ENCODE measurements at places on chromosomes 1 and 21. TPM values are rescaled to one million over a fixed set of nuclear protein-coding genes. Genes with fewer than 3 reads are reported as not detected.

- H3K27me3 ChIP-seq, result no peaks in the 10 kb centered on the region
- no peaks in the 10 kb centered on the region for H3K4me1 ChIP-seq
- H3K27ac ChIP-seq, result no peak overlapping the region
- no peaks in the 10 kb centered on the region for H3K36me3 ChIP-seq
- H3K4me3 ChIP-seq, result no peak overlapping the region
- DNase-seq, result no peak
These were observed 11.6 kb upstream of the BSDC1 start for GRCh38 chr1:32405672-32406467.

DNA sequence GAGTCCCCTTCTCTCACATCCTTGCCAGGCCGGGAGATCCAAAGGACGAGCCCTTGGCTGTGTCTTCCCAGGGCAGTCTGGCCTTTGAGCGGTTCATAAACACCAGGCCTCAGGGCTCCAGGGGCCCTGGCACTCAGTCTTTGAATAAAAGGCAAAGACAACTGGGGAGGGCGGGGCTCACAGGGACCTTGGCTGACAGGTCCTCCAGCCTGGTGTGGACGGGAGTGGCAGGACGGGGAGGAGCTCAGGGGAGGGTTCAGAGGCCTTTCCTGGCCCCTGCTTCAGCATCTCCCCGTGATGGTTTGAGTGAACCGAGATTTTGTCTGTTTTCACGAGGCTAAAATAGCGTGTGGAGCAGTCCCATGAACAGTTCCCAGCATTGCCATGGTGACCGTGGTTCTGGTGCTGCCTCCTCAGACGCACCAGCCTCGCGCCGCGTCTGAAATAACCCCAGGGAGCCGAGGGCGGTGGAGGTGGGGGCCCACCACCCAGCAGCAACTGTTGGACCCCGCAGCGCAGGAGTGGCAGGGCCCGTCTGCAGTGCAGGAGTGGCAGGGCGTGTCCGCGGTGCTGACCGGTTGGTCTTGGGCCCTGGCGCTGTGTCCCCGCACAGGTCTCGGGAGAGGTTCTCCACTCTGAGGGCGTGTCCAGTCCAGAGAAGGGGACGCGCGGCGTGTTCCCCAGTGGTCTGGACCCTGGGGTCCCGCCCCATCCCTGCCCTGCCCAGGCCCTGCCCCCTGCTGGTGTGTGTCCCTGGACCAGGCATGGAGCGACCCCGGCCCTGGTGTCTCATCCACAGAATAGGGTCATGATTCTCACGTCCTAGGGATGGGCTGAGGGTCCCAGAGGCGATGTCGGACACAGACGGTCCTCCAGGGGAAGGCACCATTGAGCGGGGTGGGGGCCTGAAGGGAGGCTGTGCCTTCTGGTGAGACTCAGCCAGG lies 7.1 kb upstream of the PRKCZ start:
- no peak overlapping the region for H3K4me3 ChIP-seq
- no peak overlapping the region for H3K27ac ChIP-seq
- no peak for DNase-seq
- H3K27me3 ChIP-seq, result no peaks in the 10 kb centered on the region
- no peaks in the 10 kb centered on the region for H3K36me3 ChIP-seq

- no peaks in the 10 kb centered on the region for H3K36me3 ChIP-seq
- H3K4me3 ChIP-seq, result no peak overlapping the region
- H3K27me3 ChIP-seq, result no peaks in the 10 kb centered on the region
- DNase-seq, result peak; percentile 61
These were observed 3.1 kb downstream of the PADI1 start for GRCh38 chr1:17207966-17208418.

DNA sequence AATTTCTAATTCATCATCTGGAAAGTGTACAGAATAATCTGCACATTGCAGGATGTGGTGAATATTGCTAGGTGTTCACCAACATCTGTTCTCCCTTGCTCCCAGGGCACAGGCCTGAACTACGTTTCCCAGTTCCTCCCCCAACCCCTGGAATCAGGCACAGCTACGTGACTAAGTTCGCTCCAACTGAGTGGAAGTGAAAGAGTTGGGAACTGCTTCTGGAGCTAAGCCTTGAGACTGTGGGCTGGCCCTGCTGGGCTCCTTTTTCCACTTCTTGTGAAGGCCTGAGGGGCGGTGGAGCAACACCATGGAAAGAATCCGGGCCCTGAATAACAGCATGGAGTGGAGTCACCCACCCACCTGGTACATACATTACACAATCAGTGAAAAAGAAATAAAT lies 534.6 kb downstream of the SMYD3 start:
- H3K27me3 ChIP-seq, result no peaks in the 10 kb centered on the region
- H3K4me3 ChIP-seq, result no peak overlapping the region
- no peak overlapping the region for H3K27ac ChIP-seq
- no peaks in the 10 kb centered on the region for H3K4me1 ChIP-seq

- H3K36me3 ChIP-seq, result no peaks in the 10 kb centered on the region
- H3K4me1 ChIP-seq, result 0 out of 2 replicates have a peak, but pooled peaks cover 4% of the 10 kb centered on the region
- H3K27me3 ChIP-seq, result no peaks in the 10 kb centered on the region
- no peak overlapping the region for H3K27ac ChIP-seq
These were observed 17.8 kb upstream of the LRRC47 start for GRCh38 chr1:3814065-3814464.

GRCh38 chr1:4005431-4005830 lies 105.4 kb upstream of the C1orf174 start:
- H3K27ac ChIP-seq, result no peak overlapping the region
- H3K4me3 ChIP-seq, result no peak overlapping the region
- H3K36me3 ChIP-seq, result no peaks in the 10 kb centered on the region
- no peaks in the 10 kb centered on the region for H3K27me3 ChIP-seq

DNA sequence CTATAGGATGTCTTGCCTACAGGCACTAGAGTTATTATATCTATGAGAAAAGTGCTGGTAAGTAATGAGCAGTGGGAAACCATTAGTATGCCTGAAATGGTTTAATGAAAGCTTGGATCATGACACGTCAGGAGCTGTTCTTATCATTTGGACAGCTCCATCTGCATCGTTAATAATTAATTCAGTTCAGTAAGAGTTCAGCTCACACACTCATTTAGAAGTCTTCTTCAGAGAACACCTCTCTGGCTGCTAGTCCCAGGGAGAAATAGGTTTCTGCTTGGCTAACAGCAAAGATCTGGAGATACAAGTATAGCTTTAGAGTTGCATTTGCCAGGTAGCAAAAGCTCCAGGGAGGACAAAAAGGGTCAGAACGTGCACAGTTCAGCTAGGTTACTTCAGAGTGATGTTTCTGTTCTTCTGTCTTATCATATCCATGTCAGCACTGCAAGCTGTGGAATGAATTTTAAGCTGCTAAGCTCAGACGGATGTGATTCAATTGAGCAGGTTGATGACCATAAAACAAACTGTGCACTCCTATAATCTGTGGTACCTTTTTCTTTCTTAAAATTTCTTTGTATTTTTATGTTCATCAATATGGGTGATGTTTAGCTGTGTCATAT lies 173.6 kb downstream of the ADGRL2 start:
- no peak overlapping the region for H3K4me3 ChIP-seq
- H3K36me3 ChIP-seq, result no peaks in the 10 kb centered on the region
- no peaks in the 10 kb centered on the region for H3K27me3 ChIP-seq
- H3K27ac ChIP-seq, result no peak overlapping the region
- H3K4me1 ChIP-seq, result no peaks in the 10 kb centered on the region

- H3K4me1 ChIP-seq, result no peaks in the 10 kb centered on the region
- H3K36me3 ChIP-seq, result no peaks in the 10 kb centered on the region
- H3K27ac ChIP-seq, result no peak overlapping the region
- peaks cover 3% of the 10 kb centered on the region for H3K27me3 ChIP-seq
- no peak overlapping the region for H3K4me3 ChIP-seq
These were observed 122.3 kb upstream of the BACE2 start for GRCh38 chr21:41045534-41046268.

- H3K27ac ChIP-seq, result no peak overlapping the region
- H3K36me3 ChIP-seq, result no peaks in the 10 kb centered on the region
- DNase-seq, result no peak
- H3K4me1 ChIP-seq, result peaks cover 5% of the 10 kb centered on the region
These were observed 1.1 kb downstream of the TNFRSF4 start for GRCh38 chr1:1212780-1213344.

GRCh38 chr1:54480525-54480848 lies 67.5 kb upstream of the ACOT11 start:
- no peak for DNase-seq
- no peaks in the 10 kb centered on the region for H3K36me3 ChIP-seq
- no peaks in the 10 kb centered on the region for H3K4me1 ChIP-seq
- no peak overlapping the region for H3K27ac ChIP-seq
- no peaks in the 10 kb centered on the region for H3K27me3 ChIP-seq

GRCh38 chr1:239511875-239512274 lies 125.5 kb downstream of the CHRM3 start:
- no peaks in the 10 kb centered on the region for H3K36me3 ChIP-seq
- DNase-seq, result no peak
- no peaks in the 10 kb centered on the region for H3K27me3 ChIP-seq
- no peaks in the 10 kb centered on the region for H3K4me1 ChIP-seq
- H3K4me3 ChIP-seq, result no peak overlapping the region

- peaks cover 7% of the 10 kb centered on the region for H3K27me3 ChIP-seq
- DNase-seq, result no peak
- no peaks in the 10 kb centered on the region for H3K4me1 ChIP-seq
- no peak overlapping the region for H3K4me3 ChIP-seq
- H3K27ac ChIP-seq, result no peak overlapping the region
These were observed 1.9 kb downstream of the CSMD2 start for GRCh38 chr1:34162852-34163766.

GRCh38 chr1:214469290-214469689 lies 82.1 kb downstream of the PTPN14 start:
- H3K4me1 ChIP-seq, result peaks cover 83% of the 10 kb centered on the region
- no peak overlapping the region for H3K4me3 ChIP-seq
- H3K27me3 ChIP-seq, result no peaks in the 10 kb centered on the region
- H3K36me3 ChIP-seq, result no peaks in the 10 kb centered on the region
- DNase-seq, result no peak

- DNase-seq, result no peak
- H3K27me3 ChIP-seq, result no peaks in the 10 kb centered on the region
- H3K4me3 ChIP-seq, result no peak overlapping the region
- H3K4me1 ChIP-seq, result no peaks in the 10 kb centered on the region
These were observed 1618.7 kb downstream of the AMY1C start for GRCh38 chr1:105368446-105368845.

GRCh38 chr1:218499911-218500310 lies 154.8 kb downstream of the TGFB2 start:
- H3K27me3 ChIP-seq, result no peaks in the 10 kb centered on the region
- peak overlapping the region; percentile 86 for H3K27ac ChIP-seq
- H3K4me1 ChIP-seq, result peaks cover 21% of the 10 kb centered on the region
- H3K36me3 ChIP-seq, result no peaks in the 10 kb centered on the region
- no peak for DNase-seq

Gene SLC16A4
- total RNA-seq, result 0.46 TPM

Gene MRPS6
- total RNA-seq, result 109 TPM

Gene CYP4A11
- total RNA-seq, result not detected
